ENCODE measurements at places on chromosomes 2 and 18.

GRCh38 chr2:223474893-223475292 lies 127.3 kb downstream of the SCG2 start:
- no peak for DNase-seq

GRCh38 chr2:161077367-161078210 lies 82.6 kb upstream of the TANK start:
- DNase-seq = no peak

DNA sequence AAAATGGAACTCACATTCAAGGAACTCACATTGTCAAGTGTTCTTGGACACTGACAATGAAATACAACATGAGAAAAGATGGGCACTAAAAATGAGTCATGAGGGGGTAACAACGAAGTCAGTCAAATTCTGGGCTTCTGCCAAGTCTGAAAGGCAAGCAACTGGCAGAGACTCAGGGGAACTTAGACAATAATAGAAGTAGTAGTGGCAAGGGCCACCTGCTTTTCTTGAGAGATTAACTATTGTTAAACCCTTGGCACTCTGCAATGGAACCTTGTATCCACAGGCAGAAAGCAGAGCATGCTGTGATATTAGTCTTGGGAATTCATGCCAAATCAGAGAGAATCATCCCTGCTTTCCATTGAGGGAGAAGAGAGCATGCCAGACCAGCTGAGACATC lies 382.6 kb upstream of the CDH2 start:
- no peak for DNase-seq

DNA sequence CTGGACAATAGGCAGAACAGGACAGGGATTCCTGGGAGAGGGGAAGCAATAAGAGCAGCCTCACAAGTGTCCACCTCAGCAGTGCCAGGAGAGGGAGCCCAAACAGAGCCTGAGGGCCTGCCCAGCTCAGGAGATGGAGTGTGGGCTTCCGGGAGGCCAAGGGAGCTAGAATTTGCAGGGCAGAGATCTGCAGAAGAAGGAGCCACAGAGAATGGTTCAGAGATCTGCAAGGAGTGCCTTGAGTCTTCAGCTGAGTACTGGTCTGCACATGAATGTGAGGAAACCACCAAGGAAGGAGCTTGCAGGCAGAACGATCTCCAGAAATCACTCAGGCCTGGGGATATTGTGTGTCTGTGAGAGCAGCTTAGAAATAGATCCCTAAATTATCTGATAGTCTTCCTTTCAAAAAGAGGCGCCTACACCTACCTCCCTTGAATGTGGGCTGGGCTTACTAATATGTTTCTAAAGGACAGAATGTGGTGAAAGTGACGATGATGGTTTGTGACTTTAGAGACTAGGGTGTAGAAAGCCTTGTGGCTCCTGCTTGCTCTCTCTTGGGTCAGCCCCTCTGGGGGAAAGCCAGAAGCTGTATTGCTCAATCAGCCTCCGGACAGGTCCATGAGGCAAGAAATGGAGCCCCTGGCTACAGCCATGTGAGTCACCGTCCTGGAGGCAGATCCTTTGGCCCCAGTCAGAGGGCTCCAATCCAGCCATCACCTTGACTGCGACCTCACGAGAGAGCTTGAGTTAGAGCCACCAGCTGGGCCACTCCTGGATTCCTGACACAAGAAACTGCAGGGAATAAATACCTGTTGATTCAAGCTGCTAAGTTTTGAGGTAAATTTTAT lies 7.6 kb upstream of the LPIN1 start:
- no peak for DNase-seq

GRCh38 chr2:27569398-27569797 lies 13.4 kb upstream of the ZNF512 start:
- DNase-seq = no peak

- no peak for DNase-seq
Measured at GRCh38 chr2:65227020-65227455, 593 bp upstream of the ACTR2 start.

DNA sequence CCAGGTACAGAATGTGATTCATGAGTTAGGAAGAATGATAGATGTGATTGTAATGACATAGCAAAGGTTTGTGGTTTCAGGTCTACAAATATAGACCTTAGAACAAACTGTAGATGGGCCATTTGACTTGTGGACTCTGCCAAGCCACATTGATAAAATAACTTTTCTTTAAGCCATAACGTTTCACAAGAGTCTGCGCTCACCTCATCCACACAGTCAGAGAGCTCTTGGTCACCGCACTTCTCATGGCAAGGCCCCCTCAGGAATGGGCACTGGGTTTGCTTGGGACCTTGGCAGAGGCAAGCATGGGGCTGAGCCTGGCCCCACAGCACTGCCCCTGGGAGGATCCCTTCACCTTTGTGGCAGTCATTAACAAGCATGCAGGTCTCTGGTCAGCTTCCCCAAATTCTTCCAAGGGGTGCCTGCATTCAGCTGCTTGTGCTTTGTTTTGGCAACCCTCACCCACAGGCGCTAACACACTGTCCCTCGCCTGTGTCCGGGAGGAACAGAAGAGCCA lies 14.0 kb downstream of the ARMC9 start:
- no peak for DNase-seq

DNA sequence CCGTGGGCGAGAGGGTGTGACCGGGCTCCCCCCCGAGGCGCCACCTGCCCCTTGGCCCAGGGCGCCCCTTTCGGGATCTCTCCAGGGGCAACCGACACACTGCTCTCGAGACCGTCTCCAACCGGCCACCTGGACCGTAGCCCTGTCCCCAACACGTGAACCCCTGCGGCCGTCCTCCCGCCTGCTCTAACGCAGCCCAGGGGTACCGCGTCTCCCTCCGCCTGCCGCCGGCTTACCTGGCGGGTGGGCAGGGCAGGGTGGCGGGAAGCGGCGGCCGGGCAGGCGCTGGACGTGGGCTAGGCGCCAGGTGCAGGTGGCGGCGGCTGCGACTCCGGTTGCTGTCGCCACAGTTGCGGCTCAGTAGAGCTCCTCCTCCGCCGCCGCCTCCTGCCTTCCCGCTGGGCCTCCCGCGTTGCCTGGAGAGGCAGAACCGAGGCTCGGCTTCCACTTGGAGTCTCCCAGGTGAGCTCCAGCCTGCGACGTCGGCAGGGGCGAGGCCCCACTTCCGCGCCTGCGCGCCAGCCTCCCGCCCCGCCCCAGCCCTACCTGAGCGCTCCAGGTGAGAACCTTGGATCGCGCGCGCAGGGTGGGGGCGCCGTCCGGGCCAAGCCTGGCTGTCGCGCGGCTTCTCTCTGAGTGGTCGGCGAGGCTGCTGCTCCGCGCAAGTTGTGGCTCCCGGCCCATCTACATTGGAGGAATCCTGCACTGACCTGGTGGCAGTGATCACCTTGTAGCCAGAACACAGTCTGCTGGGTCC lies at the start of gene GALNT3:
TSS of gene GALNT3 (minus strand) at position 469 of the 757 bp plus-strand sequence. CDS start 23,547 bp downstream, outside the sequence.
- no peak for DNase-seq

DNA sequence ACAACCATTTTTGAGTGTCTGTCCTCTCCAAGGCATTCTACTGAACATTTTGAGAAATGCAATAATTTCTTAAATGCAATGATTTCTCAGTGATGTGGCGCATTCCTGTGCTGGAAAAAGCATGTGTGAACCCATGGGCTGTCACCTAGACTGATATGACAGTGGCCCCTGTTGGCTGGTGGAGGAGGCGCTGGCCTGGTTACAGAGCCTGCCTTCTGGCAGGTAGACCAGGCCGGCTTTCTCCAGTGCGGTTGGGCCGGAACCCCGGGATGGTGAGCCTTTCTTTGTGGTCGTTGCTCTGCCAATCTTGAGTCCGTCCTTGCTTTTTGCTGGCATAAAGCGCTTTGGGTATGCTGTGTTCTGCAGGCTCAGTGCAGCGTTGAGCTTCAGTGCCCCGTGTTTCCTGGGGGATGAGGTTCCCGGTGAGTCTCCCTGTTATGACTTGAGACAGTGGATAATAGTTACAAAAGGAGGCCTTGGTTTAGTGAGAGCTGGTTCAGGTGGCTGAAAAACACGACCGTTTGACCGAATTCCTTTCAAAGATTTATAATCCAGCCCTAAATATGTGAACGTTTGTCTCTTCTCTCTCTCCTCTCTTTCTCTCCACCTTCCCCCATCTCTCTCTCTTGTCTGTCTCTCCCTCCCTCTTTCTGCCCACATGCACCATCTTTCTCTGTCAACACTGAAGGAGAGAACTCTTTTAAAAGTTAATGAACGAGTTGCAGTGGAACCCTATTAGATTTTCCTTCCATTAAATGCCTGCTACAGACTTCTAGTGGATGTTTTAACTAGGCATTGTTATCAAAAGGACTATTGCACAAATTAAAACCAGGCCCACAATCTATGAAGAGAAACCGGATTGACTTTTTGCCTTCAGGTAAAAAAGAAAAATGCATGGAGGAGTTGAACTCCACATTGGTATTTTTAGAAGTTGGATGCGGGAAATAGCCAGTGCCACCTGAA lies 34.0 kb downstream of the TSHZ1 start:
- DNase-seq = no peak

- DNase-seq = no peak
Measured at GRCh38 chr2:201261906-201262305, 1.6 kb downstream of the CASP8 start.

GRCh38 chr18:61833387-61833786 lies 59.4 kb downstream of the RNF152 start:
- DNase-seq = no peak

- no peak for DNase-seq
Measured at GRCh38 chr18:77300579-77300978, 50.9 kb downstream of the GALR1 start.

DNA sequence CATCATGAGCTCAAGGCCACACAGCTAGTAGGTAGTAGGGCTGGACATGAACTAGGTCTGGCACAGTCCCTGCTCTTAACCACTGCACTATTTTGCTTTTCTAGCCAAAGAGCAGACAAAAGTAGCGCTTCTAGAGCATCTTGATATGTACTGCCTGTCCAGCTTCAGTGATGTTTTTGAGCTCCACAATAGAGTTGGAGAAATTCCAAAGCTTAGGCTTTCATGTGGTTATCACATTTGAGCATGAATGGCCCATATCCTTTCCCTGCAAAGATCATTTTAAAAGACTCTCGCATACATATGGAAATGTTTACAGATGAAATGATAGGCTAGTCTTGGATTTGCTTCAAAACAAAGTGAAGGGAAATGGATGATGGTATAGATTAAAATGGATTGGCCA lies 128.7 kb downstream of the MAP3K20 start:
- DNase-seq = no peak

DNA sequence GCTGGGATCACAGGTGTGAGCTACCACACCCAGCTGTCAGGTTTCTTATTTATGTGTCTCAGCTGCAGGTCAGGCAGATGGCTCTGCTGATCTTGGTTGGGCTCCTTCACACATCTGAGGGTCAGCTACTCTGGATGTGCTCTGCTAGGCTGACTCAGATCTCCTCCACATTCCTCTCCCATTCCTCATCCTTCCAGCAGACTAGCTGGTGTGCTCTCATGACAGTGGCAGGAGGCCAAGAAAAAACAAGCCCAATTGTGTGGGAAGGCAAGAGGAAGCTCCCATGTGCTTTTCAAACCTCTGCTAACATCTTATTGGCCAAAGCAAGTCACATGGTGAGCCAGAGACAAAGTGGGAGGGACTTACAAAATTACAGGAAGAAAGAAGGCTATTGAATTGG lies 11.7 kb upstream of the MSH6 start:
- DNase-seq = no peak

DNA sequence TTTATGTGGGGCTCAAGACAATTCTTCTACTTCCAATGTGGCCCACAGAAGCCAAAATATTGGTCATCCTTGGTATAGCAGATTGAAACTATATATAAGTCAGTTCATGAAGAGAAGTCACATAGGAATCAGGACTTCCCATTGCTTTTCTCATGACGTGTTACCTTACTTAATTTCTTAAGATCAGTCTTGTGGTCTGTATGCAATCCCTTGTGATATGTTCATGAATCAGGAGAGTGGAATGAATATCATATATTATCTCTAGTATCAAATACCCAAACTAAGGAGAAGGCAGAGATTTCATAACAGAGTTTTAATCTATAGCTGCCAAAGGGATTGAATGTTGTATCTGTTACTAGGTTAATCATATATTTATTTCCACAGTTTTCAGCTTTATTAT lies 1390.4 kb downstream of the SUCLG1 start:
- no peak for DNase-seq

- DNase-seq = no peak
Measured at GRCh38 chr2:16321872-16322271, 343.8 kb downstream of the CYRIA start.

GRCh38 chr2:168355779-168356476 lies 100.1 kb upstream of the CERS6 start:
- DNase-seq = no peak

DNA sequence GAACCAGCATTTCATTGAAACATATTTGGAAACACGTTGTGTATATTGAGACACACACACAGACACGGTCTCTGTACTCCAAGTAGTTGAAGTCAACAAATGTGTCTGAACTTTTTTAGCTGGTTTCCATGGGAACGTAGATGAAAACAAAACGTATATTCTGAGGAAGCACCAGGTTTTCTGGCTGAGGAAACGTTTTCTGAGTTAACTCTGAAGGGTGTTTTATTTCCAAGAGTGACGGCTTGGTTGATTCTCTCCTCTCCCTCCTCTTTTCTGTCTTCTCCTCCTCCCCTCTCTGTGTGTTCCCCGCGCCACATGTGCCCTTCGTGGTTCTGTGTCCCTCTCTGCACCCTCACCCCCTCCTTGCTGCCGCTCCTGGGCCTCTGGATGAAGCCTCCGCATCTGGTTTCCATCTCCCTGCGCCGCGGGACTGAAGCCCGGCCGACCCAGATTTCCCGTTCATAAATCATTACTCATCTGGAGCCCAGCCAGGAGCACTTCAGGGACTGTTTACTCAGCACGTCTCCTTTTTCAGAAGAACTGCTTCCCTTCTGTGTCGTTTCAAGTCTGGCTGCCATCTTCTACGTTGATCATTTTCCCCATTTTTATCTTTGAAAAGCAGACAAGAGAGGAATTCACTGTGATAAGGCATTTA lies 122.7 kb downstream of the COL6A3 start:
- DNase-seq = no peak

DNA sequence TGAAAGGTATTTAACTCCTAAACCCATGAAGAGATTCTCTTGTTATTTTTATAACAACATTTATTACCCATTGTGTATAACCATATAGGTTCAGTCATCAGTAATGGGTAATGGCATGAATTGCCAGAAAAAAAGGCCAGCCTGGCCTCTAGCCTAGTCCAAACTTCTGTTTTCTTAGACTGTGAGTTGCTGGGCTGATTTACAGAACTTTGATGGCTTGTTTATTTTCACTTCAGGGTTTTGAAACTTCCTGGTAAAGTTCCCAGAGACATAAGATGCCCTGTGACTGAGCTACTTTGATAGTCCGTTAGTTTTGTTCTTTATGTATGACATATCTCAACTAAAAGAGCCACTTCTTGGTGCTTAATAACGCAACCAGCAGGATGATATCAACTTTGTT lies 164.8 kb downstream of the METTL4 start:
- no peak for DNase-seq

DNA sequence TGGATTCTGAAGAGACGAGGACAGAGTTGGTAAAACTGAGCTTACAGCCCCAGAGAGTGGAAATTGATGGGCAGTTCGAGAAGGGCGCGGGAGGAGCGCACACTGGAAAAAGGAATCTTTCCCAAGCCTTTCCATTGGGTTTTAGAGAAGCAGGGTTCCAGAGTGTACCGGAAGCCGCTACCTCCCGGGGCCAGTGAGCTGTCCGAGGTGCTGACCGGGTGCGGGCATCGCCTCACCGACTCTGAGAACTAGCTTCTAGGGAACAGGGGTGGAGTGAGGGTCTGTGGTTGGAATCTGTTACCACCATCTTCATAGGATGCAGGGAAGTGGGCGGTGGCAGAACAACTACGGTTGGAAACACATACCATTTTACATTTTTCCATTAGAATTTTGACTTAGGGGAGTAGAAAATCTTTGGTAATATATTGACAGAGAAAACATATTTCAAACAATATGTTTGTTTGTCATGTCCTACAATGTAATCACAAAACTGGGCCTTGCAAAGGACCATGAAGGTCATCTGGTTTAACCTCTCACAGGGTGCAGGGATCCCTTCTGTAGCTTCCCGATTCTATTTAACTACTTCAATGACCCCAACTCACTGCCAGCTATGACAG lies 724 bp downstream of the NMS start:
- no peak for DNase-seq
